Cerebellum (tissue), 4 donors: ENCODE measurements at places on chromosomes 2 and 18. TPM values are rescaled to one million over a fixed set of nuclear protein-coding genes. Genes with fewer than 3 reads are reported as not detected.

The TMEM17 gene
- 2.6 TPM for total RNA-seq

DNA sequence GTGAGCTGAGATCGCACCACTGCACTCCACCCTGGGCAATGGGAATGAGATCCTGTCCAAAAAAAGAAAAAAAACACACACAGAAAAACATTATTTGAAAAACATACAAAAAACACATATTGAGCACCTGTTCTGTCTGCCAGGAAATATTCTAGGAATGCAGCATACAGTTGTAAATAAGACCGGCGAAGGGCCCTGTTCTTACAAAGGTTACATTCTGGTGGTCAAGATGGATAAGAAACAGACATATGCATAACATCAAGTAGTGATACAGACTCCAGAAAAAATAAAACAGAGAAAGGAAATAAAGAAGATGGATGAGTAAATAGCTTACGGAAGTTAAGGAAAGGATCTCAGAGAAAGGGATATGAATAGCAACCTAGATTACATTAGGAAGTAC is 159.8 kb downstream of the GALNT3 start:
- no peak for DNase-seq

GRCh38 chr2:65059071-65059470 is 2.9 kb downstream of the CEP68 start:
- no peak for DNase-seq

DNA sequence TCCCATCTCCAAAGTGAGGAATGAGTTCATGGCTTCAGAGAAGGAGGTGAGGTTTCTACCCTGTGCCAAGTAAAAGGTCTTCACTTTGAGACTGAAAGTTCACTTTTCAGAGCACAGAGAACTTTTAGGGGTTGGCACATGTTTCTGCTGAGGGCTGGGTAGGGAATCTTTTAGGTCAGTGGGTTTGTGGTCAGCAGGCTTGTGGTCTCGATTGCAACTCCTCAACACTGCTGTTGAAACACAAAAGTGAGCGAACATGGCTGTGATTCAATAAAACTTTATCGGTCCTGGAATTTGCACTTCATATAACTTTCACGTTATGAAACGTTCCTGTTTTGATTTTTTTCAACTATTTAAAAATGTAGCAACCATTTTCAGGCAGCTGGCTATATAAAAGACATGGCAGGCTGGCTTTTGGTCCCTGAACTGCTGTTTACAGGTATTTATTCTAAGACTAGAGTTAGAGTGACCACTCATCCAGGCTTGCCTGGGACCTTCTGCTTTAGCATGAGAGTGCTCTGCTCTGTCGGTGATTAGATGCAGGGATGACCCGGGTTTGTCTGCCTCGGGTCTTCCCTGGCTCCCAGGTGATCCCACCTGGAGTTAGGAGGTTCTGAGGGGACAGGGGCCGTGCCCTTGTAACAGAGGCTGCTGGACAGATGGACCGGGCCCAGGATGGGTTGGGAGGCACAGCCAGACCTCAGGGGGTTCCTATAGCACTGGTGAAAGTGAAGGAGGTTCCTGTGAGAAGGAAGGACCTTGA is 62.7 kb upstream of the TAF1B start:
- no peak for DNase-seq

DNA sequence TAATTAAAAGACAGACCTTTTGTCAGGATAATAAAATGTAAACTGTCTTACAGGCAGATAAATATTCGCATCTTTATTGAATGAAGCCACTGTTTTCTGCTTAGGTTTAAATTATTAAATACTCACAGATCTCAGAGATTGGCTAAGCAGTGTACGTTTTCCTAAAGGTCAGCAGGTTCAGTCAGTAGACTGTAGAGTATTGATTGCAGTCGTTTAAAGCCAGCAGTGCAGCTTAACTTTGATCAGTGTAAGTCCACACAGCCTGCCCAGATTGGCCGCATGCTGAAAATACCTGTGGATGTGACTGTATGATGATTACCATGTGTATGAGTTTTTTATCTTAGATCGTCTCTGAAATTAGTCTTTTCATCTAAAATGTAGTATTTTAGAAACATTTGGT is 42.3 kb downstream of the ATP9B start:
- DNase-seq = no peak
